ENCODE measurements at places on chromosomes 2 and 18.

- DNase-seq = no peak
Measured at GRCh38 chr2:61247204-61247812, 85.3 kb downstream of the C2orf74 start.

GRCh38 chr2:34107811-34108210 is 508.7 kb upstream of the FAM98A start:
- no peak for DNase-seq

DNA sequence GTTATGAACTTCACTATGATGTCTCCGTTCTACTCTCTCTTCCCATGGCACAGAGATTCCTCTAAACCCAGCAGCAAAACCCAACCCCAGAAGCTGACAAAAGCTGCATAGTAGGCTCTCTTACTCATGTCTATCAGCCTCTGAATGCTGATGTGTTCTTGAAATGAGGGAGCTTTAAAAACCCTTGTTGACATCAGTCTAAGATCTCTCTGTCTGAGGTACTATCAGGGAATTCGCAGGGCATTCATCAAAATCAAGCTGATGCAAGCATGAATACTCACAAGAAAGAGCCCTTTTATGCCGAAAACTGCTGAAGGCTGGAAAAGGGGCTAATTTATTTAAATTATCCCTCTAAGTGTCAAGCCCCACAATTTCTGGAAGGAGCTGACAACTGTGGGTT is 710.6 kb upstream of the FANCL start:
- no peak for DNase-seq

- no peak for DNase-seq
Measured at GRCh38 chr2:108268001-108268400, 20.7 kb upstream of the SULT1C2 start.

GRCh38 chr18:58785870-58786269 is 78.8 kb upstream of the ZNF532 start:
- no peak for DNase-seq

Measured in Ammon's horn (tissue), 1 donor.